ENCODE measurements at places on chromosomes 7 and 10.

DNA sequence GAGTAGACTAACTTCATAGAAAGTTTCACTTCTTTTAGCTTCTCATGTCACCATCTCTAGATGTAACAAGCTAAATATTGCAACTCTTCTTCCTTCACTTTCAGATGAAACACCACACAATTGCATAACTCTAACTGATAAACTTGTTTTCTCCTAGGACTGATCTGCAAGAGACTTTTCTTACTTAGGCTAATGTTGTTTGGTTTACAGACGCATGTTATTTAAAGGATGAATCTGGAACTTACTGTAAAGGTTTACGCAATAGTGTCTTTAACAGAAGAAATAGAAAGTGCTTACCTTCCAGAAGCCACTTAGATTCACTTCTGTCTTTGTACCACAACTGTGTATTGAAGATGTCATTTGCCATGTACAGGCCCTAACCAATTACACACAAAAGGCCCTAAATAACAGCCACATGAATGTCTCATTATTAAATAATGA is 22.1 kb upstream of the ZC3HAV1 start:
- DNase-seq, result no peak

DNA sequence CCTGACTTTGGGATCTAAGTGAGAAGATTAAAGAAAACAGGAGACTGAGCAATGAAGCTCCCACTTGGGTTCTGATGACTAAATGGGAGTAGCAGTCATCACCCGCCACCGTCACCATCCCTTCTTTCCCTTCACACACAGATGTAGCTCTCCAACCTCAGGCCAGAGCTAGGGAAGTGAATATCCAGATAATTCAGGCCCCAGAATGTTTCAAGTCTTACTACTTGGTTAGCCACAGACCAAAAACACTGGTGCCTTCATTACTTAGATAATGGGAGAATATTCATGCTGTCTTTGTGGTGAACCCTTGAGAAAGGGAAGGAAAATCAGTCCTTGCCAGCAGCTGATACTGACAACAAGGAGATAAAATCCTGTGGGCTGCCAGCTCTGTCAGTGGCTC is 100.7 kb downstream of the OSBPL3 start:
- no peak for DNase-seq

- DNase-seq, result no peak
Observed at GRCh38 chr7:128831178-128831993, 1.2 kb downstream of the FLNC start.

- DNase-seq, result no peak
Observed at GRCh38 chr7:36614959-36615358, 109.3 kb downstream of the AOAH start.

DNA sequence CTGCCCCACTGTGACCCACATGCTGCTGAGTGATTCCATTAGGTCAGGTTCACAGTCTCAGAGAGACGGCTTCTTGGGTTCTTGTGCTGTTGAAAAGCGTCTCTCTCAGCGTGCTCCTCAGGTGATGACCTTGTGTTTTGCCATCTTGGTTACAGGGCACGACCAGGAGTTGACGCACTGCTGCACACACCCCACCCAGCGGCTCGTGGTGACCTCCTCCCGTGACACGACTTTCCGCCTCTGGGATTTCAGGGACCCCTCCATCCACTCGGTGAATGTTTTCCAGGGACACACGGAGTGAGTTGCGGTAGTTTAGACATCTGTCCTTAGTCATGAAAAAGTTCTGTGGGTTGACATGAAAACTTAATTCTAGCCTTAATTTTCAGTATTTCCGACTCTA is 48.8 kb downstream of the WDR37 start:
- no peak for DNase-seq

- no peak for DNase-seq
Observed at GRCh38 chr10:43998021-43998809, 349.5 kb upstream of the ZNF32 start.

- no peak for DNase-seq
Observed at GRCh38 chr10:11781114-11781513, 38.9 kb downstream of the ECHDC3 start.

GRCh38 chr7:68866200-68866570 is 732.1 kb upstream of the AUTS2 start:
- no peak for DNase-seq

DNA sequence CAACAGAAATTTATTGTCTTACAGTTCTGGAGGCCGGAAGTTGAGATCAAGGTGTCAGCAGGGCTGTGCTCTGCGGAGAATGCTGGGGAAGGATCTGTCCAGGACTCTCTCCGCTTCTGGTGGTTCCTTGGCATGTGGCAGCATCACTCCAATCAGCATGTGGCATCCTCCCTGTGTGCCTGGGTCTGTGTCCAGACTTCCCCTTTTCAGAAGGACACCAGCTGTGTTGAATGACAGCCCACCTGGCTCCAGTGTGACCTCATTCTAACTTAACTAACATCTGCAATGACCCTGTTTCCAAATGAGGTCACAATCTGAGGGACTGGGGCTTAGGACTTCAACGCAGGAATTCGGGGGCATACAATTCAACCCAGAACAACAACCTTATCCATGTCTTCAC is 141.9 kb downstream of the BMS1 start:
- no peak for DNase-seq

- no peak for DNase-seq
Observed at GRCh38 chr7:44212581-44213184, 11.9 kb downstream of the YKT6 start.

GRCh38 chr10:132880128-132880981 is 62.0 kb downstream of the CFAP46 start:
- no peak for DNase-seq

DNA sequence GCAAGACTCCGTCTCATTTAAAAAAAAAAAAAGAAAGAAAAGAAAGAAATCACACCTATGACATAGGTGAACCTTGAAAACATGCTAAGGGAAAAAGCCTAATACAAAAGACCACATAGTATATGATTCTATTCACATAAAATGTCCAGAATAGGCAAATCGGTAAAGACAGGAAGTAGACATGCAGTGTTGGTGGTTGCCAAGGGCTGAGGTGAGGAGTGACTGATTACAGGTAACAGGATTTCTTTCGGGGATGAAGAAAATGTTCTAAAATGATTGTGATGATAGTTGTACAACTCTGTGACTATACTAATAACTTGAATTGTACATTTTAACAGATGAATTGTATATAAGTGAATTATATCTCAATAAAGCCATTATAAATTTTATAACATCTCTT is 3.3 kb downstream of the XPNPEP1 start:
- DNase-seq, result no peak

GRCh38 chr10:11521860-11522259 is 89.6 kb downstream of the USP6NL start:
- no peak for DNase-seq

DNA sequence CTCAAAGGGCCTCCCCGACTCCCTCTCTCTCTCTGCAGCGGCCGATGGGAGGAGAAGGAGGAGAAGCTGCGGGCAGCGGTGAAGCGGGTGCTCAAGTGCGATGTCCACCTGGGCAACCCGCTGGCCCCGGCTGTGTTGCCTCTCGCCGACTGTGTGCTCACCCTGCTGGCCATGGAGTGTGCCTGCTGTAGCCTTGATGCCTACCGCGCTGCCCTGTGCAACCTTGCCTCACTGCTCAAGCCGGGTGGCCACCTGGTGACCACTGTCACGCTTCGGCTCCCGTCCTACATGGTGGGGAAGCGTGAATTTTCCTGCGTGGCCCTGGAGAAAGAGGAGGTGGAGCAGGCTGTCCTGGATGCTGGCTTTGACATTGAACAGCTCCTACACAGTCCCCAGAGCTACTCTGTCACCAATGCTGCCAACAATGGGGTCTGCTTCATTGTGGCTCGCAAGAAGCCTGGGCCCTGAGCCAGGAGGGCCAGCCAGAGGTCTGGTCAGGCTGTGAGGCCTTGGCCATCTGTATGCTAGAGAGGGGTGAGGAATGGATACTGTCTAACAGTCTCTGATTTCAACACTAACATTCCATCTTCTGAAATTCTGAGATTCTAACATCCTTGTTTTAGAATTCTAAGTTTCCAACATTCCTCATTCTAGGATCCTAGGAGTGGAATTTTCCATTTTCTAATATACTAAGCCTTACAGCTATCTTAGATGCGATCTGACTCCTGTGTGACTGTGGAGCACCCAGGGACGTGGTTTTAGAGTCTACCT is 3.6 kb downstream of the INMT start:
- no peak for DNase-seq

- no peak for DNase-seq
Observed at GRCh38 chr7:129824291-129825208, 128.2 kb downstream of the UBE2H start.

GRCh38 chr10:98272656-98273055 is 4.7 kb upstream of the LOXL4 start:
- DNase-seq, result no peak

- no peak for DNase-seq
Observed at GRCh38 chr10:132043861-132044695, 21.7 kb upstream of the JAKMIP3 start.

DNA sequence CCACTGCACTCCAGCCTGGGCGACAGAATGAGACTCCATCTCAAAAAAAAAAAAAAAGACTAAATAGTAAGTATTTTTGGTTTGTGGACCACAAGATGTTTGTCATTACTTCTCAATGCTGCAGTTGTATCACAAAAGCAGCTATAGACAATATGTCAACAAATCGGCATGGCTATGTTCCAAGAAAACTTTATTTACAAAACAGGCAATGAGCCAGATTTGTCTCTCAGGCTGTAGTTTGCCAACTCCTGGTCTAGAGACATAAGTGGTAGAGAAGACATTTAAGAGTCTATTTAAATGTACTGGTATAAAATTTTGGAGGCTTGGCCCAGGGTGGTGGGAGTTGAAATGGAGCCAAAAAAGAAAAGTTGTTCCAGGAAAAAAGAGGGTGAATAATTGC is 185.8 kb downstream of the SORCS1 start:
- DNase-seq, result no peak

DNA sequence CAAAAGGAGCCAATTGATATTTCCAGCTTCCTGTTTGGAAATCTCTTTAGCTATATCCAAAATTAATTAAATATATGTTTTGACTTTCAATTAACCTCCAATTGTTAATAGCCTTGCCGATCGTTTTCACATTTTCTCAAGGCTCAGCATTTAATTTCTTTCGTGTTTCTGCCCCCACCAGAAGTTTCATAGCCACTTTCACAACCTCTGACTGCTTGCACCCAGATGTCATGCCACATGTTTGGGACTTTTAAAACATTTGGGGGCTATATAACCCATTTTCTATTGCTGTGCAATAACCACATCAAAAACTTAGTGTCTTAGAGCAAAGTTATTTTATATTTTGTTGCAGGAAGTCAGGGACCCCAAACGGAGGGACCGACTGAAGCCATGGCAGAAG is 510.6 kb upstream of the CNTNAP2 start:
- no peak for DNase-seq

DNA sequence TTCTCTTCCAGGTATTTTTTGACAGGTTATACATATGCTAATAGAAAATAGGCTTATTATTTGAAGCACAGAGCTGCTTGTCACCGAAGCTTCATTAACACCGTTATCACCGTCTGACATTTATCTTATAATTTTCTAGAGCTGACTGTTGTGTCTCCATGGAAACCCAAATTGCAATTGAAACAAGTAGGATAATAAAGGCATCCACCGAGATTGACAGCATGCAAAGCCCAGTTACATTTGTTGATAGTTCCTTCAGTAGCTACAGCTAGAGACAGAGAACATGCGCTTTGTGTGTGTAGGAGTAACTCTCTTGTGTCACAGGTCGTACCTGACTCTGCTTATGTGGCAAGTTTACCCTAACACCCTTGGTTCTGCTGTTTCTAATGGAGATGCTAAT is 135.6 kb downstream of the CELF2 start:
- DNase-seq, result no peak

DNA sequence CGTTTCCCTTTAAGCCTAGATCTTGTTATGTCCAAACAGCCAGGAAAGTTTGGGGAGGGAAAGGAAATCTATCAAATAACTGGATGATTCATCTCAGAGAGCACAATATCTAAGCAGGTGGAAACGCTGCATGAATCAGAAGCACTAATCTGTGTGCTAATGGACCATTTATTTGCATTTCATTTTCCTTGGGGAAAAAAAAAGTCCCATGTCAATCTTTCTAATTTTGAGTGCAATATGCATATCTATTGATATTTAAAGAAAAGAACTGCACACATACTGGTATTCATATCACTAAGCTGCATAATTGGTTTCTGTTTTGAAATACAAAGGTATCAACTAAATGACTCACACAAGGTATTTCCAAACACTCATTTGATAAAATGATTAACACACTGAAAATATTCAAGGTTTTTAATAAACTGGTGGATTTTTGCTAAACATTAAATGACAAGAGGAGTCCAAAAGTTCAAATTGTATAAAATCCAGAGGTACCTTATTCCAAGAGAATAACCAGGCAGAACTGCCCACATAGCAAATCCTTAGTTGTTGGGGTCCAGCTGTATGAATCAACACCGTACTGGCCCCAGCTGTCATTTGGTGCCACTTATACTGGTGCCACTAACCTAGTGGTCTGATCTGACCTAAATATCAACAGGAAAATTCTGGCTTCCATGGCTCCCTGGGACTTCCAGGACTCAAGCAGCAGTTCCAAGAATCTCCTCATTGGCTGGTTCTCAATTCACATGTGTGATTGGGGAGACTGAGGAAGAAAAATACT is 122.2 kb upstream of the SP4 start:
- DNase-seq, result no peak

DNA sequence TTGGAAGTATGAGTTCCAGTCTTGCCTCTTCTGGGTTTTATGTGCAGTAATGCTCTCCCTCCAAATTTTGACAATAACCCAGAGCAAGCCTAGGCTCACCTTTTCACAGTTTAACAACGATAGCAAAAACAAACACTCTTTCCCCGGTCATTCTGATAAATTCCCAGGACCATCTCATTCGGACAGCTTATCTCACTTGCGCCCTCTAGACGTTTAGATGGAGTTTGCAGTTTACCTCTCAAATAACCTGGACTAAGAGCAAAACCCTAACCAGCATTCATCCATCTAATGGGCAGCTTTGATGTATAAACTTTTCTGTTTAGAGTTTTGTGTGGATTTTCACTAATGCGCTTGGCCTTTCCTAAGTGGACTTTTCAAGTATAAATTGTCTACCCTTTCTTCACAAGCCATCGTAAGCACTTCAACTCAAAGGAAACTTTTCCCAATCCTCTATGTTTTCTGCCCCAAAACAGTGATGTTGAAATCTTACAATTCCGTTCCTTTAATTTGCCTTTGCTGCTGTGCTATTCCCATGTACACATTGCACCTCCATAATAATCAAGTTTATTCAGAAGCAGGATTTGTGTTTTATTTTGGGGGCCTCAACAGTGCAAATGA is 114.9 kb downstream of the HDAC9 start:
- DNase-seq, result no peak

- no peak for DNase-seq
Observed at GRCh38 chr10:67767244-67767643, 70.7 kb downstream of the DNAJC12 start.

GRCh38 chr7:16317406-16317805 is 103.9 kb downstream of the CRPPA start:
- DNase-seq, result no peak

DNA sequence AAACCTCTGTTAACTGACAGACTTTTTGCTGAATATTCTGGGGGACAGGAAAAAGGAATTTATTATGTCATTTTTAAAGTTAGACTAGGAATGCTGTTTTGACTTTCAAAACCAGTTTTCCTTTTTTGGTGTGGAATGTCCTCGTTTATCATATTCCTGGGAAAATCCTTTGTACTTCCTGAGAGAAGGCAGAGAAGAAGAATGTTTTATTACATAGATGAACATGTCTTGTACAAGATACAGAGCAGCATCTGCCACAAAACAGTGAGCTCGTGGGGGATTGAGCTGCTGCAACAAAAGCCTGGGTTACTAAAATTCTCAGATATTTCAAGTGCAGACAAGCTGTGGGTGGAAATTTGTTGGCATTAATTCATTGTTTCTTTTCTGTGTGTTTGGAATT is 20.2 kb downstream of the MCU start:
- no peak for DNase-seq

All from stimulated activated CD8-positive, alpha-beta memory T cell treated with anti-CD3 and anti-CD28 coated beads, Interleukin-2, amount 100 ng/mL, for 48 hours (primary cell).